ENCODE measurements at places on chromosomes 6 and 20.

DNA sequence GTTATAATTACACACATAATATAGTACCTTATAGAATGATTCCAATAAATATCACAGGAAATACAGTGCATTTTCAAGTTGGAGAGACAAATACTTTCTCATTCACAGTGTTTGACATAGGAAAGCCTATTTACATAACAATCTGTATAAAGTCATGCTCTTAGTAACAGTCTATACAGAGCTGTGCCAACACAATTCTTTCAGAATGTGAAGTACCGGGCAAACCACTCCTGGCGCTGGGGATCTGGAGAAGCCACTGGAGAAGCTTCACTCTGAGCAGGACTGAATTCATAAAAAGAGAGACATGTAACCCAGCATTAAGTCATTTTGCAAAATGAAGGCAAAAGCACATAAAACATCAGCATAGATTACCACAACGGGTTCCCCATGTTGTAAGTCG, 24.9 kb upstream of the MCM9 start:
- DNase-seq, result no peak

DNA sequence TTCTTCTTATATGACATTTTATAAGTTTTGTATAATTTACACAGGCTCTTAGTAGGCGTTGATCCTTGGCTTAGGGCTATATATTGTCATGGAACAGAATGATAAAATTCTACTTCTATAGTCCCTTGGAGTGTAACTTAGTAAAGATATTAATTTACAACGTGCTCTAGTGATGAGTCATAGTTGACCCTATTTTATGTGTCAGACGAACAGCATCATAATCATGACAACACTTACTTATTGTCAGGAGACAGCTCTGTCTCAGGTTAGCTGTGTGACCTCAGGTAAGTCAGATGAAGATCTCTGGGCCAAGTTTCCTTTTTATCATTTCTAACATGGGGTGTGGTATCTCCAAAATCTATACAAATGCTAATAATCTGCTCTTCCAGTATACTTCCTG, 473.5 kb downstream of the UTRN start:
- no peak for DNase-seq

- DNase-seq, result no peak
Measured at GRCh38 chr6:11043378-11043960, 636 bp downstream of the ELOVL2 start.

DNA sequence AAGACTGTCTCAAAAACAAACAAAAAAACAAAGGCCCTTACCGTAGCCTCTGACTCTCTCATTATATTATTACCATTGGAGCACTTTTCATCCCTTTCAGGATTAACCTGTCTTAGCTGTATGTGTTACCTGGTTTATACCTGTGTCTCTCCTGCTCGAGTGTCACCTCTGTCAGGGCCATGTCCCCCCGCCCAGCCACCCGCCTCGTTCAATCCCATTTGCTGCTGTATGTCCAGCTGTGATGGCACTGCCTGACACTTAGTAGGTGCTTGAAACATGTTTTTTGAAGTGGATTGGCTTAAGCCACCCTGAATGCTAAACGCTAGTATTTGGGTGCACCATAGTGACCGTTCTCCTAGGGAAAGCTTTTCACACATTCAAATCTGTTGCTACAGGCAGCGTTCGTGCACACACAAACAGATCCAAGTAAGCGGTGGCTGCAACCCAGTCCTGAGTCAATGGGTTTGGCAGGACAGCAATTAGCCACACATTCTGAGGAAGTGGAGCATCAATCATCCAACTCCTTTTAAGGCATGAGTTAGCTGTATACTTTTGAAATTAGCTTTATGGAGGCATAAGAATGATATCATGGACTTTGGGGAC, 98.9 kb upstream of the ZNF217 start:
- no peak for DNase-seq

DNA sequence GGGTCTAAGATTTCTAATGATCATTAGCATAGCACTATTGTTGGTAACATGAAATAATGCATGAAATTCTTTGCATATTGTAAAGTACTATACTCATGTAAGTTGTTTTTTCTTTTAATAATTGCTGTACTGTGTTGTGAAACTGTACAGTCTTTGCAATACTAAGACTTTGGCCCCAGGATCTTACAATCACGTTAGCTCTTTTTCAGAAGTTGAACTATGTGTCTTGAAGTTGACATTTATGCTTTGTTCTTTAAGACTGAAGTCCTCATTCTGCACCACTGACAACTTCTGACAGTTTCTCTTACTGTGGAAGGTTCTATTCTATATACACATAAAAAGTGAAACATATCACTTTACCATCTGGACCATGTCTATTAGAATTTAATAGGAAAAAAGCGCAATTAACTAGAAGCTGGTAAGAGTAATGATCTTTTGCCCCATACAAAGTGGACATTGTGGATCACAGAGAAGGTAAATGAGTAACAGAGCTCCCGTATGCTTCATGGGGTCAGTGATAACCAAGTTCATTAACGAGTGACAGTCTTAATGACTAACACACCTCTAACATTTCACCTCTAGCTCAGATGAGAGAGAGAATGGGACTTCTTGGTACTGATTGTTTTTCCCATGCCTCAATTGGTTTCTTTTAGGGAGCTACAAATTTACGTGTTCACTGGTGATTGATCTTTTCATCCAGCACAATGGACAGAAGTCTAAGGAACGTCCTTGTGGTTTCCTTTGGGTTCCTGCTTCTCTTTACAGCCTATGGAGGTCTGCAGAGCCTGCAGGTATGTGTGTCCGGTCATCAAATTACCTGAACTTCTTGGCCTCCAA, at the start of gene UNC93A:
TSS of gene UNC93A (plus strand) at position 530 of the 837 bp plus-strand sequence. CDS start at position 705, 175 bp downstream.
- no peak for DNase-seq

- no peak for DNase-seq
Measured at GRCh38 chr20:5834436-5835005, 84.3 kb downstream of the SHLD1 start.

- no peak for DNase-seq
Measured at GRCh38 chr20:48615871-48616270, 211.9 kb downstream of the PREX1 start.

GRCh38 chr6:76220805-76221204, 148.3 kb upstream of the IMPG1 start:
- DNase-seq, result no peak

DNA sequence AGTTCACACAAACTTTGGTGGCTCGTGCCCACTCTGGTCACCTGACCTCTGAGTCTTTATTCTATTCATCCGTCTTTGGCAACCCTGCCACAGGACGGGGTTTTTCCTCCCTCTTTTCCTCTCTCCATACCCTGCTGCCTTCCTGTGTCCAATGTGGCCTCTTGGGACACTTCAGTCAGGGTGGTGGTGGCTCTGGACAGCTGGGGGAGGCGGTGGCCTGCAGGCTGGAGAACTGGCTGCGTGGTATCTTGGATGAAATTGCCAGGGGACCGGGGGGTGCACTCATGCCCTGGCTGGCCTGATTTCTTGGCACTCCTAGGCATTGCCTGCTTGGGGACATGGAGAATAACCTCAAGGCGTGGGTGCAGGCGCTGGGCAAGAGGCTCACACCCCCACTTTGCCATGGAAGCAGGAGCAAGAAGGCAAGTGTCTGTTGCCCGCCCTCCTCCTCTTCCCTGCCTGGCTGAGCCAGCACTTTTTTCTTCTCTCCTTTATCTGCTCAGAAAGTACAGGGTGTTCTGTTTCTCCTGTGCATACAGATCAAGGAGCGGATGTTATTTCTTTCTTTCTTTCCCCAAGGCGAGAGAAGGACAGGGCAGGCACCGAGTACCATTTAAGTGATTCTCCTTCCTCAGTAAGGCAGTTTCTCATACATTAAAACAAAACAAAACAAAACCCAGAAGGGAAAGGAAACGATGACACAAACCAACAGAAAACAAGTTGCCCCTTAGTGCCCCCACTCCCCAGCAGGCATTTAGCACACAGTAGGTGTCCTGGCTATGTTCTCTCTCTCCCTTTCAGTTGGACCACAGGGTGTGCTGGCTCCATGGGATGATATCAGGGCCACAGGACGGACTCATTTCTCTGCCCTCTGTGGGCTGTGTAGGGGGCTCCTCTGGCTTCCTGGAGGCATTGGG, 155.5 kb upstream of the RNF24 start:
- no peak for DNase-seq

GRCh38 chr6:149642829-149643580, 5.5 kb downstream of the KATNA1 start:
- DNase-seq, result no peak

DNA sequence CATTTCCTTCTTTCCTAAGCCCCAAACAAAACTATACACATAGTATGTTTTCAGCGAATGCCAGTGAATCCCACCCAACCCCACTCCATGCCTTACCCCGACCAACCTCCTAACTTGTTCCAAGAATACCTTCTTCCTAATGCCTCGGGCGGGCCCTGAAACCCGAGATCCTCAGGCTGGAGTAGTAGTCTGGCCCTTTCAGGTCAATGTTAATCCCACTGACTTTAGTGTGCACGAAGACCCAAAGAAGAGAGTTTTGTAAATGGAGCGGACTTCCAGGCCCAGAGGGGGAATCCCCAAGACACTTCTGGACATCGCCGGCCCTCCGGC, 394 bp downstream of the YIPF3 start:
- DNase-seq, result no peak

- DNase-seq, result no peak
Measured at GRCh38 chr20:18702736-18703135, 110.8 kb upstream of the SCP2D1 start.

GRCh38 chr20:31568041-31568731, 36.9 kb upstream of the ID1 start:
- no peak for DNase-seq

- no peak for DNase-seq
Measured at GRCh38 chr20:40763646-40764295, 74.7 kb upstream of the MAFB start.

- no peak for DNase-seq
Measured at GRCh38 chr6:20479060-20479459, 55.2 kb upstream of the CDKAL1 start.

DNA sequence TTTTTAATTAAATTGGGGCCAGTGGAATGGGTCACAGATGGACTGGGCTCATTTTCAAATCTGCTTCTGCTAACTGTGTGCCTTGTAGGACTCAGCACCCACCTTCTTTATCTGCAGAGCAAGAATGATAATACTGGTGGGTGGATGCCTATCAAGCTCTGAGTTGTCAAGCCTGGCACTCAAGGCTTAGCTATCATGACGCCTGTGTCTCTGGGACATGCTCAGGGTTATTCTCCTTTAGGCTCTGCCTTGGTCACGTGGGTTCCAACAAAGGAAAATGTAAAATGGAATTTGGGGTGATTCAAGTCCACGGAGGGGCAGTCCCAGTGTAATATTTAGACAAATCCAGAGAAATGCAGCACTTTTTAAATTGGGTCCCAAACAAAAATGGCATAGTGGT, 202.3 kb downstream of the TSHZ2 start:
- no peak for DNase-seq

DNA sequence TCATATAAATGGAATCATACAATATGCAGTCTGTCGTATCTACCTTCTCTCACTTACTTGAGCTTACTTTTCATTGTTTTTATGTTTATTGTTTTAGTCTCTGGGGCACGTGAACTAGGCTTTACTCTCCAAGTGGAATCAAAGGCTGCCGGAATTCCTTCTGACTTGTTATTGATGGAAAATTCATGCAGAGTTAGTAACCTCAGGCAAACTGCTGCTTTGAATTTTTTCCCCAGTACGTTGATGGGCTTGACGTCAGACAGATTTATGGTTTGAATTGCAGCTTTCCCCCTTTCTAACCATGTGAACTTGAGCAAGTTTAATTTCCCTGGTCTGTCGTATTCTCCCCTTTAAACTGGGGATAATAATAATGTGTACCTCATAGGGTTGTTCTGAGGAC, 68.6 kb downstream of the ZDHHC14 start:
- no peak for DNase-seq

GRCh38 chr6:111033628-111034289, 51.9 kb downstream of the RPF2 start:
- DNase-seq, result no peak

DNA sequence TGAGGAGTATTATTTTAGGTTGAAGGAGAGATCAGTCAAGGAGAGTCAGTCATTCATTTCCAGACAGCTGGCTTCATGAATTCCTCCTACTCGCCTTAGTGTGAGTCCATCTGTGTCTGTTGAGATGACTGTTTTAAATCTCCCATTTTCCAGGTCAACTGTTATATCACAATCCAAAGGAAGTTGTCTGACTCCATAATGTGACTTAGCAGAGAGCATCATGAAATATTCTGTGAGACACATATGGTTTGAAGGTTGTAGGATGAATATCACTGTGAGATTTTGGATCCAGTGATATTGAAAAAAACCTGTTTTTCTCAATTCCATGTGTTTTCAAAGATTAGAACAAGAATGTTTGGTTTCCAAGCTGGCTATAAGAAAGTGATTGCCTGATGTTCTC, 530.2 kb upstream of the MAN1A1 start:
- no peak for DNase-seq

GRCh38 chr6:159828074-159828473, 28.0 kb downstream of the PNLDC1 start:
- DNase-seq, result no peak

- no peak for DNase-seq
Measured at GRCh38 chr6:3449750-3450305, 7.0 kb downstream of the SLC22A23 start.

GRCh38 chr6:121491576-121491975, 56.1 kb downstream of the GJA1 start:
- no peak for DNase-seq

GRCh38 chr6:15370733-15371671, 125.1 kb downstream of the JARID2 start:
- DNase-seq, result no peak

DNA sequence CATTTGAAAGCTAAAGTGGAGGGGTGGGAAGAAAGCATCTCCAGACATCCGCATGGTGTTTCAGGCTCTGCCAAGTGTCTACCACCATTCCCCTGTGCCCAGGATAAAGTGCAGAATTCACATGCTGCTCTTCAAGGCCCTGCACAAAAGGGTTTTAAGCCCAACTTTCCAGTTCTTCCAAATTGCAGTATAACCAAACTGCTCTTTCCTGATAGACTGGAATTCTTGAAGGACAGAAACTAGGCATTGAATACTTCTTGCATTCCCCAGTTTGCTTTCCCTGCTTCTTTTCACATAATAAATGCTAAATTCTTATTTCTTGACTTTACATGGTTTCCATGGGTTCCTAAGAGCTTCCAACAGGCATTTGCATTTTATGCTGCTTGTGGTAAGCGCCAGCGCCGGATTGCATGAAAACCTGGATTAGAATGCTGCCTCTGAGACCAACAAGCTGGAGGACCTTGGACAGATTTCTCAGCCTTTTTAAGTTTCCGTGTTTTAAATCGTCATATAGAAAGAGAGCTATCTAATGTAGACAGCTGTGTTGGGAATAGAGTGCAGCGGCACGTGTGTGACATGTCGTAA, 7.9 kb downstream of the SOX4 start:
- DNase-seq, result no peak

DNA sequence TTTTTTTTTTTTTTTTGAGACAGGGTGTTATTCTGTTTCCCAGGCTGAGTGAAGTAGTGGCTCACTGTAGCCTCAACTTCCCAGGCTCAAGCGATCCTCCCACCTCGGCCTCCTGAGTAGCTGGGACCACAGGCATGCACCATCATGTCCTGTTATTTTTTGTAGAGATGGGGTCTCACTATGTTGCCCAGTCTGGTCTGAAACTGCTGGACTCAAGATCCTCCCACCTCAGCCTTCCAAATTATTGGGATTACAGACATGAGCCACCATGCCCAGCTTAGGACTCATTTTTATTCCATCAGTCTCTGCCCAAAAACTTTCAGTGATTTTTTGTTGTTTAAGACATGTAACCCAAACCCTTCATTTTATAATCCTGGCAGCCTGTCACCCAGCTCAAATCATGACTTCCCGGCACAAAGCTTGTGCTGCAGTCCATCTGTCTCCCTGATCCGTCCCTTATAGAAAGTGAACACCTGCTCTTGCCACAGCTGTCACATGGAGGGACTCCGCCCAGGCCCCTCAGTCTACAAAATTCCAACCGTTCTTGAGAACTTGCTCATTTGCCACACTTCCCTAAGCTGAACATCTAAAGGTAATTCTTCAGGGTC, 183.9 kb upstream of the JARID2 start:
- DNase-seq, result no peak
